ENCODE measurements at places on chromosomes 16 and 17.

DNA sequence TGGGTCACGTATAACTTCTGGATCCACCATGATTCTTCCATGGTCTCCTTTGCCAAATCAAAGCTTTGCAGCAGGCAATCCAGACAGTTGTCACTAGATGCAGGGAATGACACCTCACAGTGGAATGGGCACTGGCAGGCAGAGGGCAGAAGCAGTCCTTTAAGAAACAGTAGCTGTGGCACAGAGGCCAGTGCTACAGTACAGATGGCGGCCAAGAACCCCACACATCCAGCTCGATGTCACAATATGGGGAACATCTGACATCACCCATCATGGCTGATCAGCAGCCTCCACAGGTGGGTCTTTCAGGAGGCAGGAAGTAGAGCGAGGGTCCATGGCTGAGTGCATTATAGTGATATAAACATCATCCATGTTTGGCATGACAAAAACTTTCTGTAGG is 18.8 kb upstream of the ERN1 start:
- no peak for DNase-seq

GRCh38 chr17:19424934-19425868 is 14.2 kb downstream of the RNF112 start:
- no peak for DNase-seq

DNA sequence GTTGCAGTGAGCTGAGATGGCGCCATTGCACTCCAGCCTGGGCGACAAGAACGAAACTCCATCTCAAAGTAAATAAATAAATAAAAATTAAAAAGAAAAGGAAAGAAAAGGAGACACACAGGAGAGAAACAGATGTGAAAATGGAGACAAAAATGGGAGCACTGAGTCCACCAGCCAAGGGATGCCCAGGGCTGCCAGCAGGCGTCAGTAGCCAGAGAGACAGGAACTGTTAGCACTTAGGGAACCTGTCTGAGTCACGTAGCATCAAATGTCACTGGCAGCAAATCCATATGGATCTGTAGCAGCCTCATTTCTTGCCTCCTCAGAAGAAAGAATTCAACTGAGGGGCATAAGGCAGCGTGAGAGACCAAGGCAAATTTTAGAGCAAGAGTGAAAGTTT is 79.7 kb downstream of the CYLD start:
- DNase-seq: no peak

DNA sequence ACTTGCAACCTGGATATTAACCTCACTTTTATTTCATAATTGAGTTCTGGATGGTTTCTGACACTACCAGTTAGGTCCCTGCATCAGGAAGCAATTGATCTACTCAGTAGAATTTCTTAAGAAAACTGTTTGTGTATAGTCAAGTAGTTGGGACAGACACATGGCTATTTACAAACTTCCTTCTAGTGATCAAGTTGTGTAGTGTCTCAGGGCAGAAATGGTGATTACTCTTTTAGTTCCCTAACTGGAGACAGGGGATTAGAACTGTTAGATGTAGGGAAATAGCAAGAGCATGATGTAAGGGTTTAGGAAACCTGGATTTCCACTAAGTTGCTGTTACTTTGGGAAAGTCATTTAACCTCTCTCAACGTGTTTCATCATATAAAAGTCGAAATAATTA is 30.4 kb downstream of the TMEM100 start:
- no peak for DNase-seq

GRCh38 chr16:85762970-85763369 is 12.1 kb upstream of the C16orf74 start:
- DNase-seq: no peak

DNA sequence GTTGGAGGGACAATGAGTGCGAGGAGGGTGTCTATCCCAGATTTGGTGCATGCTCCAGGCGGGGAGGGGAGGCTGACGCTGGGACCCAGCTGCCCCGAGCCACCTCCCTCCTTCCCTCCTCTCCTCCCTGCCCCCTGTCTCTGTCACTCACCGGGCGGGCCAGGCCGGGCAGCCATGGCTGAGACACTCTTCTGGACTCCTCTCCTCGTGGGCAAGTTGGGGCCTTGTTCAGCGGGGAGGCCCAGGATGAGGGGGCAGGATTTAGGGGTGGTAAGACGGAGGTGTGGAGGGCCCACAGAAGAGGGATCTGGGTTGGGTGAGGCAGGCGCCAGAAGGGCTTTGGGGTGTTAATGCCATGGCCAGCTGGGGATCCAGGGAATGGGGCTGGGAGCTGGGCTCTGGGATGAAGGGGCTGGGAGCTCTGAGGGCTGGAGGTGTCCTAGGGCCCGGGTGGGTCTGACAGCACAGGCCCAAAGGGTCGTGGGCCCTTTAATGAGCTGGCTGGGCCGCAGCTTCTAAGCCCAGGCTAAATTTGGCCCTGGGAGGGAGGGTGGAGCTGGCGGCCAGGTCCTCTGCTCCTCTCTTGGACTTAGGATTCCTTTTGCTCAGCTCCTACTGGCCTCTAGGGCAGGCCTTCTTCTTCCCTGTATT is at the start of gene SGCA:
SGCA (plus strand) TSS at position 139 of the 651 bp plus-strand sequence; CDS start at position 175, 36 bp downstream.
- DNase-seq: no peak

DNA sequence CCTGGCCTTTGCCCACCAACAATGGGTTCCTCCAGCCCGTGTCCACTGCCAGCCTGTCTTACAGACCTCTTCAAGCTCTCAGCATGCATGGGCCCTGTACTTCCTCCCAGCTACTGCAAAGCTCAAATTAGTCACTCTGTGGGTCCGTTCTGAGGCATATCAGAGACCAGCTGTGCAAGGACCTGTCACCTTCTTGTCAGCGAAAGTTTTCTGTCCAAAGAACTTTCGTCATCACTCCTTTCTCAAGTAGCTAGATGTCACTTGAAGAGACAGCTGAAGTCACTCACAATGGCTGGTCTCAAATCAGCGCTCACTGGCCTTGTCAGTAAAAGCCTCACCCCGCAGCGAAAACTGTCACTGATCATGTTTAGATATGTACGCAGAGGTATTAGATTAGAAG is 91.4 kb upstream of the DYNLRB2 start:
- DNase-seq: no peak

DNA sequence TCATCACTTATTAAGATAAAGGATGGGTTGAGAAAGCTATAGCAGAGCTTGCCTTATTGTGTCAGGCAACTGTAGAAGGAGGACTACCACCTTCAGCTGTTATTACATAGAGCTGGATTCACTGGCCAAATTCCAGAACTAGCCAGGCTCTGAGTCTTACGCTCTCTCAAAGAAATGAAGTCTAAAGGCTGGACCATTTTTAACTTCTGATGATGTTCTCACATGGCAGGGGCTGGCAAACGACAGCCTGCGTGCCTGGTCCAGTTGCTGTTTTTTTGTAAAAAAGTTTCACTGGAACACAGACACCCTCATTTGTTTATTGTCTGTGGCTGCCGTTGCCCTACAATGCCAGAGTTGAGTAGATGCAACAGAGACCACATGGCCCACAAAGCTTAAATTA is 21.2 kb downstream of the TRAF4 start:
- no peak for DNase-seq

DNA sequence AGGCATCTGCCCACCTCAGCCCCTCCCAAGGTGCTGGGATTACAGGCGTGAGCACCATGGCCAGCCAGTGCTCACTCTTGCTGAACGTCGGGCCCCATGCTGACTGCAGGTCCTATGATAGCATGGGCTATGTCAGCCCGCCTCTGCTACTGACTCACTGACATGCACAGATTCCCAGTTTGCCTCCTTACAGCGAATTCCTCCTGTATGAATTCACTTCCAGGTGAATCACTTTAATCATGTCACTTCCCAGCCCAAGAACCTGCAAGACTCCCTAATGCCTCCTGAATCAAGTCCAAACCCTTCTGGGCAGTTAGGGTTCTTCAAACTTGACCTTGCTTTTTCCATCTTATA is 16.1 kb upstream of the UBTF start:
- no peak for DNase-seq

All from stimulated activated CD4-positive, alpha-beta T cell treated with anti-CD3 and anti-CD28 coated beads, Interleukin-4, amount 100 ng/mL, for 24 hours (primary cell).